Tibial nerve (tissue), 4 donors: ENCODE measurements at places on chromosomes 11 and 22.

DNA sequence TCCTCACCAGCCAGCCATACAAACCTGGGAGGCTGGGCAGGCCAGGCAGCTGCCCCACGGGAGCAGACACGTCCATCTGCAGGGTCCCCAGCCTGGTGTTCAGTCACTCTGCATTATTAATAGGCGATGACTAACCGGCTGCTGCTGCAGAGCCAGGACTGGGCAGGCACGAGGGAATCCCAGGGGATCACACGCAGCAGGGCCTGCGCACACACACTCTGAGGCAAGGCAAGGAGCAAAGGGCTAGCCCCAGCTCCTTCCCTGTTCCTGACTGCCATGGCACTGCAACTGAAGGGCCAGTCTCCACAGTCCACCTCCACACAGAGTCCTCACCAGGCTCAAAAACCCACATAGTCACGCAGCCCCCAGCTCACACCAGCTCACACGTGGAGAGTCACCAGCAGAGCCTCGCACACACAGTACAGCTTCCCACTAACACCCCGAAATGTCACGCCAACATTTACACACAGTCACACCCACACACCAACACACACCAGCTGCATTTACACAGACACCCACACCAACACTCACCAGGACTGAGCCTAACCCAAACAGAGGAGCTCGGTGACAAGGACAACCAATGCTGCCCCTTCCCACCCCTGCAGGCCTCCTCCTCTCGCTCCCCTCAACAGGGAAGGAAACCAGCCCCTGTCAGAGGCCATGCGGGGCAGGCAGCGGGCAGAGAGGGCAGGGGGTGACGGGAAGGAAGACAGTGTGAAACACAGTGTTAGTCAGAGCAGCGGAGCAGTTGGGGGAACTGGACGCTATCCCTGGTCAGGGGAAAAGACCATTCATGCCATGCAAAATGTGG lies 47.3 kb downstream of the NRXN2 start:
- H3K27ac ChIP-seq = no peak overlapping the region
- H3K4me1 ChIP-seq = peaks cover 11% of the 10 kb centered on the region
- H3K27me3 ChIP-seq = no peaks in the 10 kb centered on the region
- no peak overlapping the region for H3K4me3 ChIP-seq
- H3K36me3 ChIP-seq = no peaks in the 10 kb centered on the region
- peak; percentile 42 for DNase-seq

GRCh38 chr11:17572359-17572690 lies 25.3 kb downstream of the OTOG start:
- no peak overlapping the region for H3K27ac ChIP-seq
- no peak for DNase-seq
- no peaks in the 10 kb centered on the region for H3K36me3 ChIP-seq
- no peak overlapping the region for H3K4me3 ChIP-seq

DNA sequence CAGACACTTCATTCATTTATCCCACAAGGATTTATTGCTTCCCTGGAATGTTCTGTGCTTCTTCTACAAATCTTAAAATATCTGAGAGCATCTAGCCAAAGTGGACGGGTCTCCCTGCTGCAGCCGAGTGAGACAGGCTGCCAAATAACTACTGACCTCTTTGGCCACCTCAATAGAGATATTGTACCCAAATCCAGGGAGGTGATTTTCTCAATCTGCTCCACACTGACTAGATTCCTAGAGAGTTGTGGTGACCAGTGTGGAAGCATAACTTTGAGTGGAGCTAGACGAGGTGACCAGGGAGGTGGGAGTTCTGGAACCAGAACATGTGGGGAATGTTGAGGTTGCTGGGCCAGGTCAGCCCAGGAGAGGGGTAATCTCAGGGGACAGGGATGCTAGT lies 77.5 kb downstream of the THAP12 start:
- no peak for DNase-seq
- H3K36me3 ChIP-seq = no peaks in the 10 kb centered on the region
- no peaks in the 10 kb centered on the region for H3K4me1 ChIP-seq
- no peaks in the 10 kb centered on the region for H3K27me3 ChIP-seq
- no peak overlapping the region for H3K4me3 ChIP-seq
- no peak overlapping the region for H3K27ac ChIP-seq

GRCh38 chr11:61567286-61568061 lies 13.4 kb downstream of the SYT7 start:
- no peaks in the 10 kb centered on the region for H3K36me3 ChIP-seq
- H3K27ac ChIP-seq = no peak overlapping the region
- peak; percentile 53 for DNase-seq
- no peak overlapping the region for H3K4me3 ChIP-seq
- no peaks in the 10 kb centered on the region for H3K4me1 ChIP-seq

GRCh38 chr22:25759825-25760231 lies 17.8 kb downstream of the MYO18B start:
- H3K4me3 ChIP-seq = no peak overlapping the region
- no peaks in the 10 kb centered on the region for H3K4me1 ChIP-seq
- H3K27ac ChIP-seq = no peak overlapping the region
- DNase-seq = no peak

GRCh38 chr11:128341280-128342248 lies 245.8 kb downstream of the ETS1 start:
- no peak for DNase-seq
- H3K27ac ChIP-seq = peak overlapping the region; percentile 20
- no peak overlapping the region for H3K4me3 ChIP-seq
- H3K36me3 ChIP-seq = no peaks in the 10 kb centered on the region
- no peaks in the 10 kb centered on the region for H3K27me3 ChIP-seq

DNA sequence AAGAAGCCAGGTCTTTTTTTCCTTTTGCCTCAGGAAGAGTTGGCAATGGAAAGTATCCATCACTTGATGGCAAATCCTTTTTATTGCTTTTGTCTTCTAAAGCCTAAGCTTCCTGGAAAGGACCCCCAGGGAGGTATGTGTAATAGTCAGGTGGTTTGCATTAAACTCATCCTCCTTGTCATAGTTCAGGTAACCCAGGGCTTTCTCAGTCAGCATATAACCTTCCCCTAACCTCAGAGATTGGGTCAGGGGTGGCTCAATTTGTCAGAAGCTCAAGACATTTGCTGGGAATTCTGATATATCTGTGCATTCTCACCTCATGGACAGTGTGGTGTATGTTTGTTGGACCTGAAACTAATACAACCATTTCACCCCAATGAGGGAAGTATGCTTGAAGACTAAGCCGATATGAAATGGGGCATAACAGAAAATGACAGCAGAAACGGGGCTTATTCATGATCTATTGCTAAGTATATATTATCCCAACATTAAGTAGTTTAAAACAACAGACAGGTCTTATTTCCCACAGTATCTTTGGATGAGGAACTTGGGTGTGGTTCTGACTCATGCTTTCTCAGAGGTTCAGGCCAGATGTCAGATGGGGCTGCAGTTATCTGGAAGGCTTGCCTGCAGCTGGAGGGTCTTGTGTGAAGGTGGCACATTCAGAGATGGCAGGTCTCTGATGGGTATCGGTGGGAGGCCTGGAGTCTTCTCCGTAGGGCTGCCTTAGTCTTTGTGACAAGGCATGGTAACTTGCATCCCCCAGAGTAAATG lies 135.8 kb upstream of the SPON1 start:
- no peak for DNase-seq
- no peak overlapping the region for H3K27ac ChIP-seq
- no peak overlapping the region for H3K4me3 ChIP-seq
- no peaks in the 10 kb centered on the region for H3K4me1 ChIP-seq

DNA sequence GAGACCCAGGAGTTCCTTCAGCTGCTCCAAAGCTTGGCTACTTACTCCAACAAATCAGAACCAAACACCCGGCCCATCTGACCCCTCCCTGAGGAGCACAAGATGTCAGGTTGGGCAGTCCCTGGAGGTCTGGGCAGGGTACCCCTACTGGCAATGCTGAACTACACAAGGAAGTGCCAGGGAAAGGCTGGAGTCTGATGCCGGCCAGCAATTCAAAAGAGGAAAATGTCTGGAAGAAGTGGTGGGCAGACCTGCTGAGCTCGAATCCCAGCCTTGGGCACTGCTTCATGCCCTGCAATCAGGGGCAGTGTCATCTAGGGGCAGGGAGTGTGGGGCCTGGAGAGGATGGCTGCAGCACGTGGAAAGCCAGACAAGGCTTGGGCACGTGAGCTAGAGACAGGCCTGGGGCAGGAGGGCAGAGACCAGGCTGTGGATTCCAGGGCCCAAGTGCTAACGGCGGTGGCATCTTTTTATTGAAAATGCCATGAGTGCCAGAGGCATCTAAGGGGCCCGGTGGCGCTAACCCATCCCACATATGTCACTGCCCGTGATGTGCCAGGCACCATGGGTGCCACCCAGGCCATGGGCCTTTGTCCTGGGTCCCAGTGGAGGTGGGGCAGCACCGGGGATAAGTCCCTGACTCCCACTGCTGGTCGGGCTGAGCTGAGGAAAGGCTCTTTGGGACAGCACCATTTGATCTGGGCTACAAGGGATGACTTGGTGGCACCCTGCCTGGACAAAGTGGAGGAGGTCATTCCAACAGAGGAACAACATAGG lies 97.9 kb upstream of the PITPNB start:
- no peaks in the 10 kb centered on the region for H3K4me1 ChIP-seq
- no peak for DNase-seq
- H3K27ac ChIP-seq = no peak overlapping the region

DNA sequence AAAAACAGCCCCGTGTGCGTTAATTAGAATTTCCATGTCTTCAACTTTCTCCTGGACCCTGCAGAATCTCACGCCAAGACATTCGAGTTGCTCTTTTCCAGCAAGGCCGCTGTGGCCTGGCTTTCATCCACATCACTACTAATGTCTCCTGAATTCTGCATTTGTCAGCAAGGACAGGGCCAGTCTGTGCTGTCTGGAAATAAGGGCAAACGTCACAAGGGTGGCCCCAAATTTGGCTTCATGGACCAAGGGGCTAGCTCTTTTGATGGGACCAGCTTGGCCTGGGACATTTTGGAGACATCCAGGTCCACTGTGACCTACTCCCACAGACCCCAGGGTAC lies 33.4 kb downstream of the KCNQ1OT1 start:
- no peaks in the 10 kb centered on the region for H3K27me3 ChIP-seq
- DNase-seq = no peak
- H3K27ac ChIP-seq = no peak overlapping the region
- no peaks in the 10 kb centered on the region for H3K4me1 ChIP-seq

GRCh38 chr11:126090452-126090851 lies 27.8 kb upstream of the CDON start:
- no peak overlapping the region for H3K27ac ChIP-seq
- no peak for DNase-seq
- no peak overlapping the region for H3K4me3 ChIP-seq
- H3K4me1 ChIP-seq = no peaks in the 10 kb centered on the region
- H3K36me3 ChIP-seq = no peaks in the 10 kb centered on the region
- H3K27me3 ChIP-seq = no peaks in the 10 kb centered on the region

- DNase-seq = no peak
- no peak overlapping the region for H3K27ac ChIP-seq
- H3K27me3 ChIP-seq = no peaks in the 10 kb centered on the region
- H3K4me3 ChIP-seq = no peak overlapping the region
- no peaks in the 10 kb centered on the region for H3K4me1 ChIP-seq
- H3K36me3 ChIP-seq = no peaks in the 10 kb centered on the region
These were observed 55.5 kb upstream of the USP47 start for GRCh38 chr11:11786234-11786633.

GRCh38 chr11:68500206-68500605 lies 39.7 kb downstream of the PPP6R3 start:
- no peaks in the 10 kb centered on the region for H3K36me3 ChIP-seq
- no peak overlapping the region for H3K27ac ChIP-seq
- no peak for DNase-seq
- peaks cover 88% of the 10 kb centered on the region for H3K4me1 ChIP-seq

DNA sequence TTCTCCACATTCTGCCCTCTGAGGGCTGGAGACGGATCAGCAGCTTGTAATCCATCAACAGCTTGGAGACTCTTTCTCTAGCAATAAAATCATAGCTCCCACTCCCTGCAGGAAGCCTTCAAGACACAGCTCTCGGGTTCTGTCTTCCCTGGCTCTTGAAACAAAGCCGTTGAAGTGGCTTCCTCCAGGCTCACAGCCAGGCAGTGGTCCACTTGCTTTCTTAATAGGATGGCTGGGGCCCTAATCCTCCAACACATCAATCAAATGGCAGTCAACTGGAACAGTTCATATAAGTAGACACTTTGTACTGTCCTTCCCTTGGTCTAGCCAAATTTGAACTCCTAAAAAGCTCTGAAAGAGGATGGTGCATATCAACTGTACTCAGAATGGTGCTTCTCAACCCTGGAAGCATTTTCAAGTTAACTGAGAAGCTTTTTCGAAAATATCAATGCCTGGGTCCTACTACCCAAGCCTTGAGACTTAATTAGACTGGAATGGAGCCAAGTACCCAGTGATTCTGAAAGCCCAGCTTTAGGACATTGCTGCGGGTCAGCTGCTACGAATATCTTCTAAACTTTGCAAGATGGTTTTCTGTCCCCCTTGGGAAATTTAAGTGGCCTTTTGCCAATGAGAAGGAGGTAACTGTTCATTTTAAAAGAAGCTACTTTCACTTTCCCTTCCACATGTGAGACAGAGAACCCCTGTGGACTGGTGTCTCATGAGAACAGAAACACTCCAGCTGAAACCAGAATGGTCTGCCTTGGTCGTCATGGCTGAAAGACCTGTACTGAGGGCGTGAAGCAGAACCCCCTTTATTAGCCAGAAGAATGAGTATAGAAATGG lies 74.7 kb downstream of the SC5D start:
- H3K27me3 ChIP-seq = no peaks in the 10 kb centered on the region
- H3K27ac ChIP-seq = no peak overlapping the region
- H3K4me1 ChIP-seq = no peaks in the 10 kb centered on the region
- no peak for DNase-seq
- H3K36me3 ChIP-seq = no peaks in the 10 kb centered on the region

DNA sequence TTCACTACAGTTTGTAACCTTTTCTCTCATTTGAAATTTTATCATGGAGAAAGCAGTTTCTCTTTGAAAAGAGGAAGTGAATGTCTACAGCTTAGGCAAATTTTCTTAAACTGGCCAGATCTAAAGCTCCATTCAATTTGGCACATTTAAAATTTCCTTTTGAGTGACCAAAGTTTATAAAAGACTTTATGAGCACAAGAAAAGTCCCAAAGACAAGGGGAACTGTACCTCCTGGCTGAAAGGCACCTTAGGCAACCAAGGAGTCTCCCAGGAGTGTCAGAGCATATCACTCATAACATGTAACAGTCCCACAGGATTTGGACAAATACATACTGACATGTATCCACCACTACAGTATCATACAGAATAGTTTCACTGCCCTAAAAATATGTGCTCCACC lies 41.3 kb downstream of the NARS2 start:
- H3K27me3 ChIP-seq = no peaks in the 10 kb centered on the region
- H3K36me3 ChIP-seq = no peaks in the 10 kb centered on the region
- H3K4me3 ChIP-seq = no peak overlapping the region

DNA sequence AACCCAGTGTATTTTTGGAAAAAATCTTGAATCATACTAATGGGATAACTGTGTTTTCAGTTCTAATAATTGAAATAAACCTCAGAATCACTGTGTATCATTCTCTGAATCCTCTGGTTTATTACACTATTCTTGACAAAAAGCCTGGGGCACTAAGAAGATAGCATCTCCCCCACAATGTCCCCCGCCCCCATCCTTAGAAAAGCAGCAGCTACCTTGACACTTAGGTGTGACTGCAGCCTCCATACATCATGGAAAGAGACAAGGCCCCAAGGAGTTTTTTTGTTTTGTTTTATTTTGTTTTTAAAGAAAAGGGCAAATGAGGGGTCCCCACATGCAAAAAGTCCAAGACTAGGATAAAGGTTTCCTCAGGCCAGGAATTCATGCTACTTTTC lies 124.8 kb downstream of the APOL5 start:
- H3K27ac ChIP-seq = no peak overlapping the region
- no peaks in the 10 kb centered on the region for H3K27me3 ChIP-seq
- H3K4me1 ChIP-seq = peaks cover 49% of the 10 kb centered on the region

GRCh38 chr22:42770941-42771647 lies 50.4 kb upstream of the A4GALT start:
- no peaks in the 10 kb centered on the region for H3K27me3 ChIP-seq
- peaks cover 20% of the 10 kb centered on the region for H3K4me1 ChIP-seq
- no peaks in the 10 kb centered on the region for H3K36me3 ChIP-seq
- no peak overlapping the region for H3K4me3 ChIP-seq

GRCh38 chr22:37343863-37344734 lies 61.8 kb downstream of the CYTH4 start:
- no peaks in the 10 kb centered on the region for H3K27me3 ChIP-seq
- peaks cover 5% of the 10 kb centered on the region for H3K4me1 ChIP-seq
